Iris pigment epithelial cell (primary cell): ENCODE measurements at places on chromosomes 16 and 17.

- no peak for DNase-seq
These were observed 3.1 kb upstream of the SKAP1 start for GRCh38 chr17:48432820-48433775.

DNA sequence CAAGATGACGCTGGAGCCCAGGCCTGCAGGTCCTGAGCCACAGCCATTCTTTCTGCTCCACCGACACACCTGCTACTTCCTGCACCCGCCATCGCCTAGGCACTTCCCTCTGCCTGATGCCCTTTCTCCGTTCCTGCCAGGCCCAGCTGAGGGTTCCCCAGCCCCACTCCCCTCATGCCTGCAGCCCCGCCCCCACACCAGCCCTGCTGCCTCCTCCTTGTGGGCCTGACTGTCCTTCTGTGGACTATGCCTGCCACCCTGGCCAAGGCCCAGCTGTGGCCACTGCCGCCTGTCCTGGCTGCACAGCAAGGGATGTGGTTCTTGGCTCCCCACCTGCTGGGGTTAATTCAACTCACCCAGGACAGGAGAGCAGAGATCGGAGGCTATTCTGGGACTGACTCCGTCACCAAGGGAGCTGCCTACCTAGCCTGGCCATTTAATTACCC, 7.5 kb downstream of the NATD1 start:
- no peak for DNase-seq

GRCh38 chr17:6106212-6106611, 36.0 kb downstream of the WSCD1 start:
- no peak for DNase-seq

DNA sequence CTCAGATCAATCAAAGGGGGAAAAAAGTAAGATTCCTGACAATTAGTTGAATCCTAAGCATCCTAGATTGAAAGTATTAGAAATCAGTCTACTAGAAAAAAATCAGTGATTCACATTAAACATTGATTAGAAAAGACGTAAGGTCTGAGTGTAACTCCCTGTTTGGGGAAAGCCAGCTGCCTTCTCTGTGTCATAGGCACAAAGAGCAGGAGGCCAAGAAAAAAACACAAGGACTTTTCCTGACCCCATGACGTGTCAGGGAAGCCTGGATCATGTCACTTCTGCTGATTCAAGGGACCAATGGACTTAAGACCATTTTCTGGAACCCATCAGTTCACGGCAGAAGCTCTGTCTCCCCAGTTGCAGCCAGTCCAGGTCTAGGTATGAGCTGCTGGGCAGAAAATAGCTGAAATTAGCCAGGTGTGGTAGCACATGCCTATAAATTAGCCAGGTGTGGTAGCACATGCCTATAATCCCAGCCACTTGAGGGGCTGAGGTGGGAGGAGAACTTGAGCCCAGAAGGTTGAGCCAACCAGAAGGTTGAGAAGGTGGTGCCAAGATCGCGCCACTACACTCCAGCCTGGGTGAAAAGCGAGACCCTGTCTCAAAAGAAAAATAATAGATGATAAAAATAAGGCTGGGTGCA, 35.9 kb downstream of the RANBP10 start:
- no peak for DNase-seq

- DNase-seq = no peak
These were observed 249.6 kb upstream of the TNRC6C start for GRCh38 chr17:77708936-77709335.

DNA sequence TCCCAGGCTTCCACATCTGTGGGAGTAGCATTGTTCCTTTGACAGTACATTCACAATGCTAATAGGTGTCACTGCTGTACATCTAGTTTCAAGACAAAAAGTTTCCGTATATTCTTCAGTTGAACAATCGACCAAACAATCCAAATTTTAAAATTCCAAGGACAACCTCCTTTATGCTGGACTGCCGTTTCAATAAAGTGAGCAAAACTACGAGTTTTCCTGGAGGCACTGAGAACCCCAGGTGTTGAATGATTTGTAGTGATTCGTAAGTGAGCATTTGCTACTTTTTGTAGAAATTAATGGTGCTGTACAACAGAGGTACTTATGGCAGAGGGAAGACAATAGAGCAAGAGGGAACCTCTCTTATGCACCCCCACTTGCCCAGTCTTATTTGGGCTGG, 71.2 kb upstream of the NACA2 start:
- DNase-seq = no peak

- DNase-seq = no peak
These were observed 631.5 kb upstream of the RBFOX1 start for GRCh38 chr16:6701096-6701495.

GRCh38 chr17:68318103-68318991, 27.1 kb downstream of the ARSG start:
- DNase-seq = peak; percentile 57
